ENCODE measurements at places on chromosomes 2 and 18.
A peak's percentile ranks its signal among the peaks of the same experiment; 100 is the strongest.

DNA sequence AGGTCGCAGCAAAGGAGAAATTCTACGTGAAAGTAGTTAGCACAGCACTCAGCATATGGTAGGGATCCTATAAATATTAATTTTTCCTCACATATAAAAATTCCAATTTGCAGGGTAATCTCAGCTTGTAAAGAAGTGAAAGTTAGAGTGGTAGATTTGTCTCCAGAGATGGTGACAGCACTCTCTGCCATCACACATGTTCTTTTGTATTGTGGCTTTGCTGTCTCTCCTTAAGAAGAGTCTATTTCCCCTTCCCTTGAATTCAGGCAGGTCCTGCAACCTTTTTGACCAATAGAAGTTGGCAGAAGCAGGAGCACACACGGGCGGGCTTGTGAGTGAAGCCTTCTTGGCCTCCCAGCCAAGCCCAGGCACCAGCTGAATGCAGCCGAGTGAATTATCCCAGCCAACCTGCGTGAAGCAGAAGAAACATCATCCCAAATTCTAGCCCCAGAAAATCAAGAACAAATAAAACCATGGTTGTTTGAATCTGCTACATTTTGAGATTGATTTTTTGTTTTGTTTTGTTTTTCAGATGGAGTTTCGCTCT, 107.8 kb upstream of the COPS8 start:
- DNase-seq, result no peak

DNA sequence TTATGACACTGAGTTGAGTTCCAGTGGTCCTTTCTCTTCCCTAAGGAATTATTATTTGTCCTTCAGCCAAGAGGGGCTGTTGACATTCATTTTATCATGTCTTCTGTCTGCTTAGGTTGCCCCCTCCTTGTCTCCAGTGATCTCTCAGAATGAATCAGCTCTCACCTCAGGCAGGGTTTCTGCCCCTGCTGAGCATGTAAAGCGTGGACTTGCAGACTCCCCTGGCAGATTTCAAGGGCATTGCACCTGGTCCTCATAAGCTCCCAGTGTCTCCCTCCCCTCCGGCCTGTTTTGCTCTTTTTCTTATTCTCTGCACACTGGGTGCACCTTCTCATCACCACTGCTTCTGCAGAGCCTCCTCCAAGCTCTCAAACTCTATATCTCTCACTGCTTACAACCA, 188.4 kb downstream of the KCNS3 start:
- peak; percentile 21 for DNase-seq

DNA sequence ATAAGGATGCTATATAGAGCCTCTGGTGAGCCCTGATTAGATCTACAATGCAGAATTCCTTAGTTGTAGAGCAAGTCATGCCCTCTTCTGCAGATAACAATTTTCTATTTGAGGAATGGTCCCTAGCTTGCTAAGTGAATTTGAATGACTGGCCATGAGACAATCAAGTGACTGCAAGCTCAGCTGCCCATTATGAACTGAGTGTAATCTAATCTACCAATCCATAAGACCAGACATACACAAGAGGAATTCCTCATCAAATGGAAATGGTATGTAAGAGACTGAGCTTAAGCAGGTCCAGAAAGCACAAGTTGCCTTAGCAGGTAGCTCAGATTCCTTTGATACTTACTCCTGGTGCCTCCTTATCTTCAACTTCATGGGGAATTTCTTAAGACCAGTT, 4.8 kb upstream of the ANKRD44 start:
- no peak for DNase-seq

GRCh38 chr18:75377926-75378325, 49.6 kb downstream of the SMIM21 start:
- DNase-seq, result no peak

GRCh38 chr18:9642799-9643462, 28.6 kb upstream of the PPP4R1 start:
- DNase-seq, result peak; percentile 29

- no peak for DNase-seq
Measured at GRCh38 chr2:41379496-41380221, 668.2 kb upstream of the PKDCC start.

- DNase-seq, result no peak
Measured at GRCh38 chr2:101612019-101612418, 85.5 kb upstream of the MAP4K4 start.

DNA sequence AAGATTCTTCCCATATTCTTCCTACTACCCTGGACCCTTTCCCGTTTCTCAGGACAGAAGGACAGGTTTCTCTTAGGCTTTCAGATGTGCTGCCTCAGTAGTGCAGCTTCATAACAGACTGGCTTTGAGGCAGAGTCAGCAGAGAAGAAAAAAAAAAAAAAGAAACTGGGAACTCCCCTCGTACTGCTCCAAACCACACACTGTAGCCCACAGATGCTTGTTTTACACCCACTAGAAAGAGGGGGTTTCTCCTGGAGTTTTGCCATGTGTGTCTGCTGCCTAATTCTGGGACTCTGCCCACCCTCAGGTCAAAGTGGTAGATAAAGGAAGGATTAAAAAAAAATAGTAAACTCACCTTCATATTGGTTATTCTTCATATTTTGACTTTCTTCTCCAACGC, 95.9 kb downstream of the NCOA1 start:
- DNase-seq, result no peak

- no peak for DNase-seq
Measured at GRCh38 chr2:133109772-133110171, 439.8 kb upstream of the LYPD1 start.

GRCh38 chr2:100317634-100318033, 4.7 kb downstream of the LONRF2 start:
- DNase-seq, result no peak

GRCh38 chr2:123015186-123015585, 1009.9 kb upstream of the CNTNAP5 start:
- no peak for DNase-seq

DNA sequence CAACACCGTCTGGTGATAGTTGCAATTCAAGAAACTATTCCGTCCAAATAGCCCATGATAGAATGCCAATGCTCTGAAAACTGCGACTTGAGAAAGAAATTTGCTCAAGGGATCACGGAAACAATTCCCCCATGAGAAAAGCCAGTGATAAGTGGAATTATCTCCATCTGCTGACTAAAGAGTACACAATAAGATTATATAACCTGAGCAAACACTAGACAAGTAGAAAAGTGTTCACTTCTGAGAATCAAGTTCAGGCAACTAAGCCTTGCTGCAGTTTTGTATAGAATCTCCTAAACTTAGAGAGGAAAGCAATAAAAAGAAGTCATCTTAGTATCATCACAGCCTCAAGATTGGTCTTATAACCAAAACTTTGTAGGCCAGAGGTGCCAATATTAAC, 336.3 kb upstream of the NRXN1 start:
- DNase-seq, result no peak

GRCh38 chr2:96207774-96208142, 869 bp downstream of the STARD7 start:
- DNase-seq, result no peak

DNA sequence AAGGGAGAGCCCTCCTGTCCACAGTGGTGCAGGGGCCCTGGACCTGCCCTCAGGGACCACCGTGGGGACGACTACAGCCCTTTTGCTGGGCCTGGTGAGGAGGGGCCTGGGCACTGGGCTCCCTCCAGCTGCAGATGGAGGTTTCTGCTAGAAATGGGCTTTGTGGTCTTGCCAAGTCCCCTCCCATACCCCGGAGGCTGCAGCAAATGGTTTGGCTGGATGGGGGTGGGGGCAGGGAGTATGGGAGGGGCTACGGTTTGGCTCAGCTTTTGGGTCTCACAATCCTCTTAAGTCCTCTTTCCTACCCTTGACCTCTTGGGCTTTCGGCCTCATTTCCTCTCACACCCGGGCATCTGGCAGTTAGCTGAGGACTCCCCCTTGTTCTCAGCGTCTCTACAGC, 21.7 kb downstream of the TET3 start:
- peak; percentile 83 for DNase-seq

DNA sequence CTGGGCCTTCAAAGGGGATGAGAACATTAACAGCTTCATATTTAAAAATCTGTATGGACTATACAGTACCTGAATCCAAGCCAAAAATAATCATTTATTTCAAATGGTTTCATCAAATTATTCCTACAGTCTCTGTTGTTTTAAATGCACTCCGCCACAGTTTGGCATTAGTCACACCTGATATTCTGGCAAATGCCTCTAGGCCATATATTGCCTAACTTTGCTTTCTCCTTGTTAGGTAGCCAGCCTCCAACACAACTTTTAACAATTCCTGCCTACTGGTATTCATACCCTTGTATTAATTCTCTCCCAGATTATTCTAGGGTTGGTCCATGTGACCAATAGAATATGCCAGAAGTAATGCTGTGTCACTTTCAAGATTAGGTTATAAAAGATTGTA, 146.6 kb upstream of the FANCL start:
- no peak for DNase-seq

DNA sequence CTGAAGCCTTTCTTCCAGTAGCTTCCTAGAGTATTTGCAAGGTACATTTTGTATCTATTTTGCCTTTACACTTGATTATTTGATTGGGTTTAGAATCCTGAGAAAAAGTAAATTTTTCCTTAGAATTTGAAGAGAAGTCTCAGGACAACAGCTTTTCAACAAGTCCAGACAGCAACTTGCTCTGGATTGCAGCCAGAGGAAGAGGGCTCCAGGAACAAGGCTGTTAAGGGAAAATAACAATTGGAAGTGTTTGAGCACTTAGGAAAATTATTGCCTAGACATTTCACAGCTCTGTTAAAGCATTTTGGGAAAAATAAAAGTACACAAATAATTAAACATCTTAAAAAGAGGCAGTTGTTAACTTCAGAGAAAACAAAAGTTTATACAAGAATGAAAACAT, 58.3 kb upstream of the RAPGEF4 start:
- no peak for DNase-seq

- DNase-seq, result no peak
Measured at GRCh38 chr2:220779931-220780330, 792.2 kb downstream of the EPHA4 start.

- no peak for DNase-seq
Measured at GRCh38 chr2:152607793-152608300, 109.4 kb downstream of the PRPF40A start.

DNA sequence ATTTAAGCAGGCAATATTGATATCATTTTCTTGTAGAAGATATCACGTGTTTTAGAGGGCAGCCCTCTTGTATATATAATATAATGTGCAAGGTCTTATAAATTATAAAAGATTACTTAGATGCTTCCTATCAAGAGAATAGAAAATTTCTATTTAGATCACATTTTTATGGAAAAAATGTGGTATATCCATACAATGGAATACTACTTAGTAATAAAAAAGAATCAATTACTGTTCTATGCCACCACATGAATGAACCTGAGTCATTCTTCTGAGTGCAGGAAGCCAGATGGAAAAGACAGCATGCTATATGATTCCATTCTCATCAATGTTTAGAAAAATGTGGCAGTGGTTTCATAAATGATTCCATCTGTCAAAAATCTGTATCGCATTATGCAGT, 23.6 kb downstream of the CYP27C1 start:
- DNase-seq, result no peak

GRCh38 chr18:79047556-79048244, 21.5 kb upstream of the ATP9B start:
- DNase-seq, result no peak

GRCh38 chr18:52546686-52547346, 206.8 kb downstream of the DCC start:
- no peak for DNase-seq

DNA sequence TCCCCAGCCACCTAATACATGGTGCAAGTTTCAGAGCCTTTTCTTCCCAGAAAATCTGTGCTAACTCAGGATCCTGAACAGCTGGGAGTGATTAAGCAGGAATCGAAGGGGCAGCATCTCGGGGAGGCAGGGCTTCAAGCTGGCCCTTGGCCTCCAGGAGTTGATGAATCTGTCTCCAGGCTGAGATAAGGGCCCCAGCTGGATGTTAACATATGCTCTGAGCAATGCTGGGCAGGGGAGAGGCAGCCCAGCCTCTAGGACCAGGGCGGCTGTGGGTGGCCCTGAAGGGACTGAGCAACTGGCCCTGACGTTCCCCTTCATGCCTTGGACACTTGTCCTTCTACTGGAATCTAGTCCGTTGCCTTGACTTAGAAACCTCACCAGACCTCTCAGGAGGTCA, 84.1 kb upstream of the EPC2 start:
- DNase-seq, result no peak

- no peak for DNase-seq
Measured at GRCh38 chr18:21443776-21444464, 156.6 kb downstream of the ESCO1 start.

DNA sequence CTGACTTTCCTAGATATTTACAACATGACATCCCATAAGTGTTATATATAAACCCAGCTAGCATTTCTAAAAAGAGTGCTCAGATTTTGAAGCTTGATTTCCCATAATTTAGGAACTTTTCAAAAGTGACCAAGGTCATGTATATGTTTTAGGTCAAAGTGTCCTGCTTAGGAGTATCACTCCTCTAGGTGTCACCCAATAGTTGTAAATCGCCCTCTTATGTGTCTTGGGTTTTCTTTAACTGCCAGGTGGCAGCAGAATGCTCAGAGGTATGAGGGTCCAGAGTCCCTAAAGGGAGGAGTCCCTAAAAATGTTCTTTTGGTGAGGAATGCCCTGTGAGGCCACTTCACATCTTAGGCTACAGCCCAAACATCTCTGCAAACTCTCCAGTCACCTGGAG, 358.3 kb downstream of the CELF4 start:
- peak; percentile 51 for DNase-seq

Measured in H7 (cell line).